ENCODE measurements at places on chromosomes 5 and 9.

- DNase-seq: no peak
- H3K4me1 ChIP-seq: 0 out of 2 replicates have a peak, but pooled peaks cover 4% of the 10 kb centered on the region
- no peak overlapping the region for H3K27ac ChIP-seq
Observed at GRCh38 chr5:72599519-72600370, 92.5 kb upstream of the ZNF366 start.

DNA sequence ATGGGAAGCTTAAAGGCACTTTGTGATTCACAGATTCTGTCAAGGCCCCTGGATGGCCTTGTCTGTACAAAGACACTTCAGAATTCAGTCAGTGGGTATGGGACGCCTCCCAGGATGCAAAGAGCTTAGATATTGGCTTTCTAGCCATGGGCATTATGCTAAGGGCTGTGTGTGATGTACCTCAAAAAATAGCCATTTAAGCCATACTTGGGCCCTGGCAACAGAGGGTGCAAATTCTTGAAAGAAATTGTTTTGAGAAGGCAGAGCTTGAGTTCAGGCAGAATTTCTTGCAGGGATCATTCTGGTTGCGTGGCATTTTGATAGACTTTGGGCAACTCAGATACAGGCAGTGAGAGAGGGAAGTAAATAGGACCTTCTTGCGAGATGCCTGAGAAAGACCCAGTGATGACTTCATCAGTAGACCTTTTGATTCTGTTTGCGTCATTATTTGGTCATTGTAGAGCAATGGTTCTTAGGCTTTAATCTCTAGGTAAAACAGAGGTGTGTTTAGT, 3.9 kb downstream of the CYFIP2 start:
- no peaks in the 10 kb centered on the region for H3K36me3 ChIP-seq
- DNase-seq: no peak
- H3K4me3 ChIP-seq: no peak overlapping the region
- no peaks in the 10 kb centered on the region for H3K27me3 ChIP-seq

DNA sequence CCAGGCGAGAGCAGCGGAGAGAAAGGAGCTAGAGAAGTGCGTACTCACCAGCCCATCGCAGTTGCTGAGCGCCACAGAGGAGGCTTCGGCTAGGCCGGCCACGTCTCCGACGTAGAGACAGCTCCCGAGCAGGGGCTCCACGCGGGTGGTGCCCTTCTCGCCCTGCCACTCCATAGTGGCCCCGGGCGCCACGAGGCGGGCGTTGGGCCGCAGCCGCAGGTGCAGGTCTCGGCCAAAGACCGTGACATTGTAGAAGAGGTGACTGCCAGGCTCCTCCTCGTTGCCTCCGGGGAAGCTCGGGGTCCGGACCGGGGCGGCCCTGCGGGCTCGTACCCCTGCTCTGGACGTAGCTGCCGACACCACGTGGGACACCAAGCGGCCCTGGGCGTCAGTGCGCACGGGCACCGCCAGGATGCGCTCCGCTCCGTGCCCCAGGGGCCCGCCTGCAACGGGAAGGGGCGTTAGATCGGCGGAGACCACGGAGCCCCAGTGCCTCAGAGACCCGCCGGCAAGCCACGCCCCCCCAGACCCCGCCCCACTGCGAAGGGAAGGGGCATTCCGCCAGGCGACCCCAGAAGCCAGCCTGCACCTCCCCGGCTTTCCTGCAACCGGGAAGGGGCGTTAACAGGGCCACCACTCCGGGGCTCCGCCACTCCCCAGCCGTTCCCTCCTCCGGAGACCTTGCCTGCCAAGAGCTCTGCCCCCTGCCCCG, 1.4 kb downstream of the ADAMTS2 start:
- peaks cover 53% of the 10 kb centered on the region for H3K27me3 ChIP-seq
- no peak overlapping the region for H3K27ac ChIP-seq
- peaks cover 19% of the 10 kb centered on the region for H3K4me1 ChIP-seq

GRCh38 chr5:90112033-90112692, 297.4 kb downstream of the CETN3 start:
- H3K36me3 ChIP-seq: no peaks in the 10 kb centered on the region
- peak overlapping the region; percentile 13 for H3K27ac ChIP-seq
- peak; percentile 21 for DNase-seq

GRCh38 chr5:131416729-131417128, 152.9 kb downstream of the CDC42SE2 start:
- no peaks in the 10 kb centered on the region for H3K36me3 ChIP-seq
- DNase-seq: no peak
- H3K4me1 ChIP-seq: no peaks in the 10 kb centered on the region

DNA sequence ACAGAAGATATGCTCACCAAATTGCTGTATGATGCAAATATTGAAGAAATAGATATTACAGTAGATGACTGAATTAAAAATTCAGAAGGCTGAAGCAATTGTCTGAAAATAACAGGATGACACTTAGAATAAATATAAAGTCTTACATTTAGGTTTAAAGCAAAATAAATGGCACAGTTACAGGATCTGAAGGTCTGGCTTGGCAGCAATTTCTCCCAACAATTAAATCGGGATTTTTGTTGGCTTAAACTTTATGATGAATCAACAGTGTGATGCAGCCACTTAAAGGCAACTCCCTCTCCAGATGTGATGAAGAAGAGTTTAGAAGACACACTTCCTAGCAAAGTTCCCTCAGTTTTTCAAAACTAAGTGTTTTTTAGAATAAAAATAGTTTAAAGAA, 80.5 kb downstream of the NREP start:
- peaks cover 7% of the 10 kb centered on the region for H3K4me1 ChIP-seq
- no peak overlapping the region for H3K4me3 ChIP-seq
- DNase-seq: no peak
- H3K27me3 ChIP-seq: no peaks in the 10 kb centered on the region
- H3K27ac ChIP-seq: no peak overlapping the region

Measured in GM23338 (cell line).